Epithelial cell of proximal tubule (primary cell): ENCODE measurements at places on chromosomes 2 and 18.

DNA sequence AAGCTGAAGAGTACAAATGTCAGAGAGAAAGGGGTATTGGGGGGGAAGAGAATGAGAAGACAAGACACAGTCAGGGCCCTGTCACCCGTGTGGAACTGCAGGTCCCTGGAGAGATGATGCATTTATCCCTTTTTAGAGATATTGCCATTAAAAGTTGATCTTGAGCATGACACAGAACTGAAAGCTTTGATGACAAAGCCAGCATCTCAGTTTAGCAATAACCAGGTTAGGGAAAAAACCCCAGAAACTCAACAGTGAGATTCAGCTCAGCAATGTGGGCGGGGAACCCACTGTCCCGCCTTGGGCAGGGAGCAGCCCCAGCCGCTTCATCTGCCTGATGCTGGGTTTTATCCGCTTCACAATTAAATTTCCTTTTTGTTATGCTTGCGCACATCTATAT is 181.1 kb downstream of the NEDD4L start:
- no peak for DNase-seq

- no peak for DNase-seq
These were observed 30.3 kb upstream of the IL37 start for GRCh38 chr2:112880696-112881095.

DNA sequence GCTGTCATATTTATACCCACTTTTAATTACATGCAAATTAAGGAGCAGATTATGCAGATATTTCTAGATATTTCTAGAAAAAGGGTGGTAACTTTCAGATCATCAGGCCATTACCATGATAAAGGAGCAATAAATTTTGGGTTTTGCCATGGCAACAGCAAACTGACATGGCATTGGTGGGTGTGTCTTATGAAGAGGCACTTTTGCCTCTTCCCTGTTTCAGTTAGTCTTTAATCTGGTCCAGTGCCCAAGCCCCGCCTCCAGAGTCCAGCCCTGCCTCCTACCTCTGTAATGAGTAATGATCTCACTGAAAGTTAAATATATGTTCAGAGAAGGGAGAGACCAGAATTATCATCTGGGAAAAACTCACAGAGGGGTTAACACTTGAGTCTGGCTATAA is 124.8 kb downstream of the SCG2 start:
- DNase-seq = no peak

- DNase-seq = no peak
These were observed 585.1 kb downstream of the ZEB2 start for GRCh38 chr2:143934626-143935481.

DNA sequence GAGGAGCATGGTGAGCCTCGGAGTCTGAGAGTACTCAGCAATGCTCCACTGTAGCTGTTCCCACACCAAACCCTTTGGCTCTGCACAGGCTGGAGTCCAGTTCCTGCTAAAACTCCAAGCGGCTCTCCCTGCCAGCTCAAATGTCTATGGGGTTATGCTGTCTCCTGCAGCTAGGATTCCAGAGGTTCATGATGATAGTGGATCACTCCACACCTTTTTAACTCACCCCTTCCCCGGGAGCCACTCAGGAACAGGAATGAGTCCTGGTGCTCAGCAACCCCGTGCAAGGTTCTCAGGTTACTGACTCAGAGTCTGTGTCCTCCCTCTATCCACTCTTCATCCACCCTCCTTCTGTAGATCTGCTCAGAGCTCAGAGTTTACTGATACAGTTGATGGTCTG is 410.0 kb downstream of the CDH19 start:
- no peak for DNase-seq

- no peak for DNase-seq
These were observed 153.6 kb upstream of the DSEL start for GRCh38 chr18:67670024-67670543.

- no peak for DNase-seq
These were observed 127.3 kb downstream of the SCG2 start for GRCh38 chr2:223474893-223475292.

DNA sequence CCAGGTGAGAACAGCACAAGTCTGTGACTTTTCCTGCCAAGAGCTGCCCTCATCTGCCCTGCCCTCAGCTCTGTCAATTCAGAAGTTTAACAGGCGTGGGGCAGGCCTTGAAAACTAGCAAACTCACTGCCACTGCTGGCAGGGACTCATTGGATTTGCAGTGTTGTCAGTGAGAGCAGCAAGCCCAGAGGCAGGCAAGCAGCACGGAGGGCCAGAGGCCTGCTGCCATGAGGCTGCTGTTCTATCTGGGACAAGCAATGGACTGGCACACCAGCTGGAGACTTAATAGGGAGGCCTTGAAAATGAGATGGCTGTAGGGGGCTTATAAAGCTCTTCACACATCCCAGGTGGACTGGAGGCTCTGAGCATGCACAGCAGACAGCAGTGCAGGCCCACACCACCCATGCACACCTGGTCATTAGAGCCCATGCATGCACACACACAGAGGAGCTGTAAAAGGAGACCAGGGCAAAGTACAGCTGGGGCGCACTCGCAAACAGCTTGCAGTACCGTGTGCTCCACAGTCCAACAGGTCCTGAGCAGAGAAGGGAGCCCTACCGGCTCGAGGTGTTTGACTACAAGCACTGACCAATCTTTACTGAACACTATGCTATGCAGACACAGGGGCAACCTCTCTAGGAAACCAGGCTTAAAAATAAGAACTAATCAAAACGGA is 28.7 kb downstream of the MGAT4A start:
- no peak for DNase-seq

DNA sequence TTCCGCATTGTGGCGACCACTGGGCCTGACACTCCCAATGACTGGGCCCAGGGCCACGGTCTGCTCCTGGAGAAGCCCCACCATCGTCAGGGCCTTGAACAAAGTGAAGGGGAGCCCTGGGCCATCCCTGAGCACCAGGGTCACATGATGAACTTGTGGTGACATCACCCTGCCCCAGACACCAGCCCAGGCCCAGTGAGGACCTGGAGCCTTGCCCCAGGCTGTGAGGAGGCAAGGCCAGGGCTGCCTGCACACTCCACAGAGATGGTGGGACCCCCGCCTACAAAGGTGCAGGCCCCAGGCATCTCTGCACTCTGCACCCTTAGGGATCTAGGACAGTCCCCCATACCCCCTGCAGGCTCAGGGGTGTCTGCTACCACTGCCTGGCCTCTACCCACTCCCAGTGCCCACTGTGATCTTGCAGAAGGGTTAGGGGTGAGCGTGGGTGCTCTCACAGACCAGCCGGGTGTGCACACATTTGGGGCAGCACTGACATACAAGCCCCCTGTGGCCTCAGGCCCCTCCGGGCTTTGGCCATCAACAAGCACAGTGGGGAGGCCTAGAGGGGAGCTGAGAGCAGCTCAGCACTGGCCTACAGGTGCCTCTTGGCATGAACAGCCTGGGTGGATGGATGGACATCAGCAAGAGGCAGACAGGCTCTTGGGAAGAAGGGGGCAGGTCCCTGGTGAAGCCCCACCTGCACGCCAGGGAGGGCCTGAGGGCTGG is 624.0 kb upstream of the LRRTM4 start:
- no peak for DNase-seq

DNA sequence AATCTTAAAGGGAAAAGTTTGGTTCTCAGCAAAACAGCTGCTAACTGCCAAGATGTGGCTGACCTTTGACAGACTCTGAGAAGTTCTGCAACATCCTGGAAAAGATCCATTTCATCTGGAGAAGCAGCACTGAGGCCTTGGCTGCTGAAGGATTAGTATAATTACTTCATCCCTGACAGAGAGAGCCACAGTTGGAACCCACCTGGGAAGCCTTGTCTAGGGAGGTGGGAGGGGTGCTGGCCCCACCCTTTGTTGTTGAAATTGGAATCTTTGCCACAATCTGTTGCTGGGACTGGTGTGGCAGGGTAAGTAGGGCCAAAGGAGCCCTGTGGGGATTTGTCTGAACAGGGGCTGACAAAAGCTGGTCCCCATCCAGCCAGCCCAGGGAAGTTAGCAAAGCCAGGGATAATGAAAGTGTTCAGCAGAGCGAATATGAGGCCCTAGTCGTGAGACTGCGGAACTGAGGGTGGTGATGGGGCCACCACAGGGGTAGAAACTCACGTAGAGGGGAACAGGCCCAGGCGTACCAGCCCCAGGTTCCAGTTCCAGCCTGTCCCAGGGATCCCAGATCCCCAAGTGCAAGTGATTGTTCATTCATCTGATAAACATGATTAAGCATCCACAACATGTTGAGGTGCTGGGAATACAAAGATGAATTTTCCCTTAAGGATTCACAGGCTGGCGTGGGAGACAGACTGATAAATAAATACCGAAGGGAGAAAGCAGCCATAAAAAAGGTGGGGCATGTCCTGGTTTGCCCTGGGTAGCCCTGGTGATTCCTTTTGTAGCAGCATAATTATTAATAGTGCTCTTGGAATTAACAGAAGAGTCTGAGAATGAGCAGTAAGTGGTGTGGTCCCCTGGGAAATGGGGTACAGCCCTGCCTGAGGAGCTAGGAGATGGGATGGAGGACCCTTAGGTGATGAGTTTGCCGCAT is 60.0 kb downstream of the MYO1B start:
- DNase-seq = no peak

DNA sequence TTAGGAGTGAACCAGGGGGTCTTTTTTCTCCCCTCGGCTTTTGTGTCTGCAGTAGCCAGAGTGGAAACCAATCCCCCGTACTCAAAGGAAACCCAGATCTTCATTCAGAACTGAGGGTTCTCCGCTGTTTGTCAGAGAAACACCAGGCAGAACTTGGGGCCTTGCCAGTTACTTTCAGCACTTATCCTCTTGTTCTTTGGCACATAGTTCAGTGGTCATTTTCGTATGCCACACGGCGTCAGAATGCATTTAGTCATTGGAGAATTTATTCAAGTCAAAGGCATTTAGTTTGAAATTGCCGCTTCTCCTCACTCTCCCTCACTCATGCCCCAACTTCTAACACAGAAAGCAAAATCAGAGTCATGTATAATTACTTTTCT is 102.9 kb downstream of the CABLES1 start:
- peak; percentile 78 for DNase-seq

- no peak for DNase-seq
These were observed 218.8 kb downstream of the AGPS start for GRCh38 chr2:177611310-177611886.

GRCh38 chr2:133417415-133417814 is 150.8 kb downstream of the NCKAP5 start:
- DNase-seq = no peak

DNA sequence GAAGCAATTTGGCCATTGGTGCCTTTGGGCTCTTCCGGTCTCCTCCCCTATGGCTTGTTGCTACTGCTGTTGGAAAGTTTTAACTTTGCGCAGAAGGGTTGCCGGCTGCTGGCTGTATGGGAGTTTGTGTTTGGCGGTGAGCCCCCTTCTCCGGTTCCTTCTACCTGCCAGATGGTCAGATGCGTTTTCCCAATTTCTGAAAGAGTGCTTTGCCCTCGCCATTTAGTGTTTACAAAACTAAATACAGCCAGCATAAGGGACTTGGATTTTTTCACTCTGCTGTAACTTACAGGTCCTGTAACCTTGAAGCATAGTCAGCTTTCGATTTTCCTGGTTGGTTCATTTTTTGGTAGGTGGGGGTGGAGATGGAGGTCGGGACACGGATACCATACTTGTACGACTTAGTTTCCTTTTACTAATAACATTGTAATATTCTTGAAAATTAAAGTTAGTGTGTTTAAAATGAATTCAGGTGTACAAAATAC is 604 bp downstream of the COQ10B start:
- DNase-seq = peak; percentile 69

GRCh38 chr2:20606198-20606597 is 44.7 kb downstream of the HS1BP3 start:
- no peak for DNase-seq
